ENCODE measurements at places on chromosomes 12 and 14.

DNA sequence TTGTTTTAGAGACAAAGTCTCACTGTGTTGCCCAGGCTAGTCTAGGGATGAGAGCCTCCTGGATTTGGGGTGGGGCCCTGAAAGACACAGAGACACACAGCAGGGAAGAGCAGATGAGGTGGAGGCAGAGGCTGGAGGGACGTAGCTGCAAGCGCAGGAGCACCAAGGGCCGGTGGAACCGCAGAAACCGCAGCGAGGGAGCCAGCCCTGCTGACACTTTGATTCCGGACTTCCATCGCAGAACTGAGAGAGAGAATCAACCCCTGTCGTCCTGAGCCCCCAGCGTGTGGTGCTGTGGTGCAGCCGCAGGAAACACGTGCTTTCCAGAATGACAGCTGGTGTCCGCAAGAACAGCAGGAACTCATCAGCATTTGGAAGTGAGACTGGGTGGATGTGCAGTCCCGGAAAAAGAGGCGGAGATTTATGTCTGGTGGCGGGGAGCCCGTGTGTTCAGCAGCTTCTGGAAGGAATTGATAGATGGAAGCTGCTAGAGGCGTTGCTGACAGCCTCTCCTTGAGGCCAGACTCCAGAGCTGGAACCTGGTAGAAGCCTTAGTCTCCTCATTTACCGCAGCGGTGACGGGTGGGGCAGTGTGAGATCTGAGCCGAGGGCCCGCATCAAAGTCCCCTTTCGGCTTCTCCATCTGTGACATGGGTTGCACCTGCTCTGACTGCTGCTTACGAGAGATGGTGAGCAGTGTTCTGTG lies 21.9 kb upstream of the KLC1 start:
- peak; percentile 21 for DNase-seq

DNA sequence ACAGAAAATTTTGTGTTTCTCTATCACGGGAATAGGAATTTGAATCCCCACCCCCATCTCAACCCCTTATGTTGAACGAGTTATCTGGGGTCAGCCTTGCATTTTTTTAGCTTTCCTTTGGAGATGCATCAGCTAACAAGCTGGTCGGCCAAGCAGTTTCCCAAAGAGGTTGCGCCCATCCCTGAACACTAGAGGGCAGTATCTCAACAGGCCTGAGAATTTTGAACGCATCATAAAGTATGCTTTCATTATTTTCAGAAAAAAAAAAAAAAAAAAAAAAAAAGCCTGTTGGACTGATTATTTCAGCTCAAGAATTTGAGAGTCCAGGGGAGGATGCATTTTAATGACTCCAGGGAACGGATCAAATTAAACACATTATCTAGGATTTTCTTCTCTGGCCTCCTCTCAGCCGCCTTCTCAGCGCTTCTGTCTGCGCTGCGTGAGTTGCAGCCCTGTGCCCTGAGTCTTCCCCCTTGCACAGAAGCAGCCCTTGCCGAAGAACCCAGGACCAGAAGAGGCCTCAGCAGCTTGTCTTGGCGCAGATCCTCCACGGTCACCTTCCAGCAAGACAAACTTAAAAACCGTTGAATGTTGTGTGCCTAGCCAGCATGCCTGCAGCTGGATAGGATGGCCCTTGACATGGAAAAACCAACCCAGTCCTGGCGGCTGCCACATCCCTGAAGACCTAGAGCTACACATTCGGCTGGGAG lies 76.6 kb upstream of the GZMB start:
- peak; percentile 33 for DNase-seq

DNA sequence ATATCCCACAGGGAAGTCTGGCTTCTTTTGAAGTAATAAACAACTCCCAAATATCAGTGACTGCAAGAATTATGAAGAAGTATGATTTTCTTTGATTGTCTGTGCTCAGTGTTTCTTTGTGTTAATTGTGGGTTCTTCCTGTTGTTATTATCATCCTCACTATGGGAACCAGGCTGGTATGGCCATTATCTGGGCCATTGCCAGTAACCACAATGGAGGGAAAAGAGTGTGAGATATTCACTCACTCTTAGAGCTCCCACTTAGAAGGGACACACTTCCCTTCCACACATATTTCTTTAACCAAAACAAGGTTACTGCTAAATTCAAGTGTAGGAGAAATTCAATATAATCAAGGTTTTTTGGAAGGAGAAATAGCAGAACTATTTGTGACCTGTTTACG lies 503.7 kb downstream of the SLC6A15 start:
- no peak for DNase-seq

DNA sequence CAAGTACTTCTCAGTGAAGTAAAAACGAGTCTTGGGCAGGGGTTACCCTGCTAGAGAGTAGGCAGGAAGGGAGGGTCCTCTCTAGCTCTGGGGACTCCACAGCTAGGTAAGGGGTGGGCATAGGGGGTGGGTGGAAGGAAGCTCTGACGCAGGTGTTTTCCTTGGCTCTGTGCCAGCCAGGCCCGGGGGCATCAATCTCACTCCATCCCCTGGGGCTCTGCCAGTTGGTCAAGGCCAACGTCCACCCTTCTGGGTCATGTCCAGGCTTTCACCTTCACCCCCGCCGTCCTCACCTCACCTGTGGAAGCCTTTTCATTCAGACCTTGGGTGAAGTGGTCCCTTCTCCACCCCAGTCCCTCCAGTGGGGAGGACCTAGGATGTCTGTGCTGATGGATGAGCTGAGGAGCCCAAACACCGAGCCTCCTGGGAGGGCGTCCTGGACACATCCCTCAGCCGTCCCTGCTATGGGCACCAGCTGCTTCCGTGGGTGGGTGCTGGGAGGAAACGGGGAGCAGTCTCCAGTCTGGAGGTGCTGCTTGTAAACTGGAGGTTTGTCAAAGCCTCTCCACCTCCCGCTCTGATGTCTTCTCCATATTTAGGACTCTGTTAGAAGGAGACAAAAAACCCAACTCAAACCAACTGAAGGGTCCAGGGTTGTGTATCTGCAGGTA lies 71.5 kb upstream of the SFSWAP start:
- no peak for DNase-seq

- no peak for DNase-seq
Measured at GRCh38 chr12:109944561-109945359, 44.7 kb downstream of the TCHP start.

GRCh38 chr14:68148276-68148675 lies 328.7 kb downstream of the RAD51B start:
- DNase-seq: no peak

- DNase-seq: no peak
Measured at GRCh38 chr12:25794571-25794970, 163.9 kb upstream of the RASSF8 start.
